ENCODE measurements at places on chromosomes 2 and 18.

- no peak for DNase-seq
Measured at GRCh38 chr2:70115646-70116442, 28.6 kb downstream of the PCBP1 start.

- no peak for DNase-seq
Measured at GRCh38 chr2:7838669-7839068, 843.2 kb upstream of the ID2 start.

DNA sequence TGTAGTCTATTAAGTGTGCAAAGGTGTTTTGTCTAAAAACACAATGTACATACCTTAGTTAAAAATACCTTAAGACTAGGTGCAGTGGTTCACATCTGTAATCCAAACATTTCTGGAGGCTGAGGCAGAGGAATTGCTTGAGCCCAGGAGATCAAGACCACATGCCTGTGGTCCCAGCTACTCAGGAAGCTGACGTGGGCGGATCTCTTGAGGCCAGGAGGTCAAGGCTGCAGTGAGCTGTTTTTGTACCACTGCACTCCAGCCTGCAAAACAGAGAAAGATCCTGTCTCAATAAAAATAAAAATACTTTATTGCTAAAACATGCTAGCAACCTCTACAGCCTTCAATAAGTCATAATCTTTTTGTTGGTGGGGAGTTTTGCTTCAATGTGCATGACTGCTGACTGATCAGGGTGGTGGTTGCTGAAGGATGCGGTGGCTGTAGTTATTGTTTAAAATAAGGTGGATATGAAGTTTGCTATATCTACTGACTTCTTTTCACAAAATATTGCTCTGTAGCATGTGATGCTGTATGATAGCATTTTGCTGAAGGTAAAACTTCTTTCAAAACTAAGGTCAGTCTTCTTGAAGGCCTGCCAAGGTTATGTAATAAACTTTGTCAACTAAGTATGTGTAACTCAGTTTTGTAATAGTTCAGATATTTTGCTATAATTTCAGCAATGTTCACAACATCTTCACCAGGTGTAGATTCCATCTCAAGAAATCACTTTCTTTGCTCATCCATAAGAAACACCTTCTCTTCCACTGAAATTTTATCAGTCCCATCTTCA, 1238.0 kb upstream of the NRXN1 start:
- no peak for DNase-seq

DNA sequence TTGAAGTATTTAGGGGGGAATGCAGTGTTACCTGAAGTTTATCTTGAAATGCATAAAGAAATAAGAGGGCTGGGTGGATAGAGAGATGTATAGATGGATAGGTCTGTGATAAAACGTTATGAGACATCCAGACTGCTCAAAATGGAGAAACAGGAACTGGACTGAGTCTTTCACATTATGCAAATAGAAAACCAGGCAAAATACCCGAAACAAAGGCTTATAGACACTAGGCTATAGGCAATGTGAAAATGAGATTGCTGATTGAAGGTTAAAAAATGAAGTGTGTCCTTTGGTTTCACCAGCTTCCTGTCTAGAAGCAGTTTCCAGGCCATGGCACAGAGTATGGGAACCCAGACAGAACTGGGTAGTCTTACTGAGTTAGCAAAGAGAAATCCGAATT, 24.9 kb upstream of the SLC3A1 start:
- DNase-seq: no peak

DNA sequence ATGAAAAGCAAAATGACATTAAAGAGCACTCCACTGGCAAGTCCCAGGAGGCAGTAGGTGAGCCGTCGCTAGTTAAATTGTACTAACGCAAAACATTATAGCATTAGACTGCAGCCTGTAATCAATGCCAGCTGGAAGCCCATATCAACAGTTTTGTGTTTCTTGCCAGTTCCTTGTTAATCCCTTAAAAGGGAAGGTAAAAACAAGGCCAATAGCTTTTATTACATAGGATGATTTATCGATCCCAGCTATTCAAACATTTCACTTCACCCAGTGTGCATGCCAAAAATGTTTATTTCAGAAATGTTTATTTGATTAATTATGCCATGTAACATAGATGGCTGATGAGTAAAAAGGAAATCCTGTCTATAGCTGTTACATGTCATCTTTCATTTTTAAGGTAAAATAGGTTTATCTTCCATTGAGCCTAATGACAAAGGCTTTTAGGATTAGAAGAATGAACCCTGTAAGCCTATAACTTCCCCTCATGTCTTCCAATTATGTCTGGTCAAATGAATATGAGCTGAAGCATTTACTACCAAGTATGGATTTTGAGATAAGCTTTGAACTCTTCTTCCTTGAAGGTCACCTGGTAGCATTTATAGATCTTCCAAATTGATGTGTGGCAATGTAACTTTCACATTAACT, 591.2 kb downstream of the RNF144A start:
- DNase-seq: peak; percentile 82

GRCh38 chr2:81084101-81084500, 779.5 kb upstream of the LRRTM1 start:
- no peak for DNase-seq

GRCh38 chr18:58788470-58788869, 76.2 kb upstream of the ZNF532 start:
- DNase-seq: no peak

DNA sequence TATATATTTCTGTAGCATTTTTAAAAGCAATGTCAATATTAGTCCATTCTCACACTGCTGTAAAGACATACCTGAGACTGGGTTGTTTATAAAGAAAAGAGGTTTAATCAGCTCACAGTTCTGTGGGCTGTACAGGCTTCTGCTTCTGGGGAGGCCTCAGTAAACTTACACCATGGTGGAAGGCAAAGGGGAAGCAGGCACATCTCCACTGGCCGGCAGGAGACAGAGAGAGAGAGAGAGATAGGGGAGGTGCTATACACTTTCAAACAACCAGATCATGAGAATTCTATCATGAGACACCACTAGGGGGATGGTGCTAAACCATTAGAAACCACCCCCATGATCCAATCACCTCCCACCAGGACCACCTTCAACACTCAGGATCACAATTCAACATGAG, 43.1 kb downstream of the CHMP3 start:
- DNase-seq: no peak

- no peak for DNase-seq
Measured at GRCh38 chr2:236593531-236593930, 23.9 kb downstream of the ACKR3 start.

DNA sequence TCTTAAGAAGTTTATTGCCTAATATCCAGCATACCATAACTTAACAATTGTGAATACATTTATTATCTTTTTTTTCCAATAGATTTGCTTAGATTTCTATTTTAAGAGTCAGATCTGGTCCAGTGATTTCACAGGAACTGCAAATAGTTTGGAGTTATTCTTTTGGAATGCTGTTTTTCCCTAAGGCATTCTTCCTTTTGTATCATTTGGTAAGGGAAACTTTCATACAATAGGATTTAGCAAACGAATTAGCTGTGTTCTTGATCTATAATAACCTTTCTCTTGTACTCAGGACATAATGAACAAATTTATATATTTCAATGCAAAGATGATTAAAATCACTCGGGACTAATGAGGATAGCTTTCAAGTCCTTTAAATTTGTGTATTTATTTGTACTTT, 201.6 kb downstream of the ERBB4 start:
- DNase-seq: no peak

- no peak for DNase-seq
Measured at GRCh38 chr18:28766721-28767120, 589.8 kb upstream of the CDH2 start.

GRCh38 chr2:29687121-29687520, 234.3 kb downstream of the ALK start:
- no peak for DNase-seq

GRCh38 chr2:233056961-233057605, 3.1 kb upstream of the INPP5D start:
- no peak for DNase-seq

GRCh38 chr2:219495531-219496122, 3.1 kb upstream of the GMPPA start:
- DNase-seq: no peak

GRCh38 chr2:26064846-26065245, 31.0 kb downstream of the RAB10 start:
- DNase-seq: no peak

DNA sequence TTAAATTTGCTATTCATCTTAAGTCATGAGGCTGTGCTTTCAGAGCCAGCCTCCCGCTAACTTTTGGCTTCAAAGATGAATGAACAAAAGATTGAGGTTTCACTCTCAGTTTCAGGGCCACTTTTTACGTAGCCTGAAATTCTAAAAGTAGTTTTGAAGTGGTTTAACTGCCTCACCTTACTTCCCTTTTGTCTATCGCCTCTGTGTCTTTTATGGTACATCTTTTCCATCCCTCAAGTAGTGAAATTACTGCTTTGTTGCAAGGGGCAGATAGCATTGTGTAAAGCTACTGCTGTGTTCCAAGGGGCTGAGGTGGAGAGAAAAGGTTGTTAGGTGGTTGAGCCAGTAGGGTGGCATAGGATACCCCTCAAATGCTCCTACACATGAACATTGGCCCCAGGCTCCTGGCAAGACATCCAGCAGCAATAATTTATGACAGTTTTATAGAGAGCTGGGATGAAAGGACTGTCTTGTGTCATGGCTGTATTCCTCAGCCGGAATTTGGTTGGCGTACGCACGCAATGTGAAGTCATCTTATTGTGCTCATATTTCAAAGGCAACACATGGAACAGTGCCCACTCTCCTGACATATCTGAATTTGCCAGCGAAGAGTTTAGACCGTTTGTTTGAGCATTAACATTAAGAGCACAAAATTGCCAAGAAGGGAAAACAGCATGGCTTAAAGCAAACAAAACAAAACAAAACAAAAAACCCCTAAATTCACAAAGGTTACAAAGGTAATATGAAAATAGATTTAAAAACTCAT, 32.2 kb downstream of the QPCT start:
- DNase-seq: no peak

DNA sequence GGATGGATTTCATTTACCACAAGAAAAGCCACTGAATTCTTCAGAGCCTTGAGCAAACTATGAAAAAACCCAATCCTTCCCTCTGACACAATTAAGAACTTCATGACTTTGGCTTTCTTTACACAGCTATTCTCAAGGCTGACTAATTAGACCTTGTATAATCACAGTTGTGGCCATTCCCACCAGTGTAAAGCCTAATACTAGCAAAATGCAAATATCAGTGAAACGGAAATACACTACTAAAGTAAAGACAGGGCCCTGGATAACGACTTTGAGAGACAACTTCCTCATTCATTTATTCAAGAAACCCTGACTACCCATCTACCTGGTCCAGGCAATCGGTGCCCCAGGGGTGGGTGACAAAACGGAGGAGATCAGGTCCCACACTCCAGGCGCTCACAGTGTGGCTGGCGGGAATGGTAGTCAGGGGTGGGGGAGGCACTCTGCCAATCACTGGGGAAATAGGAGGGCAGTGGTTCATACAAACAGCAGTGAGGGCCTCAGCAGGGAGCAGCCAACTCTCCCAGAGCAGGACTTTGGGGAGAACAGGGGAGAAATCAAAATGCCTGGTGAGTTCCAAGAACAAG, 28.1 kb downstream of the TMEM163 start:
- DNase-seq: no peak

DNA sequence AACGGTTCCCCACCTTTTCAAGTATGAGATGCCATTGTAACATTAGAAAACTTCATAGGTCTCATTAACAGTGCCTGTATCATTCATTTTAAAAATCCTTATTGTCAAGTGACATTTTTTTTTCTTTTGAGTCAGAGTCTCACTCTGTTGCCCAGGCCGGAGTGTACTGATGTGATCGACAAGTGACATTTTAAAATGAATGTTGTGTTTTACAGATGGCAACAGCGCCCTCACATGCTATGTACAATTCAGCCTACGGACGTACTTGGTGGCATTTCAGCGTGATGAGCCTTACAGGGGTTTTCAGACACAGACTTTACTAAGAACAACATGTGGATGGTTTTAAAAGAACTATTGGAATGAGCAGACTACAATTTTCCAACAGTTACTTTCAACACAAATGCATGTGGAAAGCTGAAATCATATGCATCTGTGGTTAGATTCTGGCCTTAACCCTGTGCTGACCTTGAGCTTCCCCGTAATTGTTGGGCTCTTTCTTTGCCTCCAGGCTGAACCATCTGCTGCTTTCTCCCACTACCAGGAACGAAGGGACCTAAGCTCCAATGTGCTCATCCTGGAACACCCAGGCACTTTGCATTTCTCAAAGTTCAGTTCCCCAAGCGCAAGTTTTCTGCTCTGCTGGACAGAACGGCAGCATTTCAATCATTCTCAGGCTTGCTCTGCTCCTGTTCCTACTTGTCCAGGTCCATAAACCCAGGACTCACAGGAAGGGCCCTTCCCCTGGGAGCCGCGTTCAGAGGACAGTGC, 119.9 kb upstream of the NDUFV2 start:
- no peak for DNase-seq

GRCh38 chr2:121529439-121530211, 1.1 kb upstream of the RNU4ATAC start:
- no peak for DNase-seq

GRCh38 chr2:191863988-191864387, 17.1 kb upstream of the CAVIN2 start:
- DNase-seq: no peak

GRCh38 chr18:47870605-47871004, 59.9 kb downstream of the SMAD2 start:
- no peak for DNase-seq

DNA sequence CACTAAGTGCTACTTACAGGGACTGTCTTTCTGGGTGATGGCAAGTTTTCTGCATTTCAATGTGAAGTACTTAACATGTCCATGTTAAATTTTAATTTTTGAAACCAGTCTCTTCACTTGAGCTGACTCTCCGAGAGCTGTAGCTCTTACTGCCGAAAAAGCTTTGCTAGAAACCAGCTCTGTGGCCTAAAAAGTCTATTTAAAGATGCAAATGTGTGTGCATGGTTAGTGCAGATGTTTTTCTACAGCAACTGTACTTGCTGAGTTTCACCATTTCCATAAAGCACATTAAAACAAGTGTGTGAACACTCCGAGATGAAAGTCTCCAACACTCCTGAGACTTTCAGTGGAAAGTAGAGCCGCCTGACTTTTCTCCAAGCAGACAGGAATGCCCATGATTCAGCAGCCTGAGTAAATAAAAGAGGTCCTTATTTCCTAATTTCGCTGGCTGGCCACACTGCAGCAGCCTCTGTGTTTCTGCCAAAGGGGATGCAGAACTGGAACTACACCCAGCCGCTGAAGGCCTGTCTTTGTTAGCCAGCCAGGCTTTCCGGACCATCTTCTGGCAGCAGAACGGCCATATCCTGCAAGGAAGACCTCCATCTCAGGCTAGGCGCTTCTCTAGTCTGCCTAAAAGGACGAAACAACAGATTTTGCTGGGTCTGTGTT, 121.2 kb downstream of the ZNF521 start:
- no peak for DNase-seq

- no peak for DNase-seq
Measured at GRCh38 chr2:57862153-57862552, 184.5 kb upstream of the VRK2 start.

DNA sequence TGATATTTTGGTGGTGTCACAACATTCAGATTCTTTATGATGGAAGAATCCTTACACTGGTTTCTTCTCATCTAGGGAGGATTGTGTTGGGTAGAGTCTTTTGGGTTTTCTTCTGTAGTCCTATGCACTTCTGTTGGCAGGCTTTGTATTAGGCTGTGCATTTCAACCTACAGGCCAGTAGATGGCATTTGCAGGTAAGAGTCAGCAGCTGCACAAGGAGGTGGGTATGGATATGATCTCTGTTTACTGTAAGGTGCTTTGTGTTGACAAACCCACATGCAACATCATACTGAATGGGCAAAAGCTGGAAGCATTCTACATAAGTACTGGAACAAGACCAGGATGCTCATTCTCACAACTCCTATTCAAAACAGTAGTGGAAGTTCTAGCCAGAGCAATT, 656.8 kb downstream of the METTL4 start:
- DNase-seq: no peak

GRCh38 chr2:187994464-187995331, 297.0 kb upstream of the GULP1 start:
- no peak for DNase-seq
